Activated CD8-positive, alpha-beta memory T cell treated with anti-CD3 and anti-CD28 coated beads for 1 hour (primary cell): ENCODE measurements at places on chromosomes 3 and 15.

DNA sequence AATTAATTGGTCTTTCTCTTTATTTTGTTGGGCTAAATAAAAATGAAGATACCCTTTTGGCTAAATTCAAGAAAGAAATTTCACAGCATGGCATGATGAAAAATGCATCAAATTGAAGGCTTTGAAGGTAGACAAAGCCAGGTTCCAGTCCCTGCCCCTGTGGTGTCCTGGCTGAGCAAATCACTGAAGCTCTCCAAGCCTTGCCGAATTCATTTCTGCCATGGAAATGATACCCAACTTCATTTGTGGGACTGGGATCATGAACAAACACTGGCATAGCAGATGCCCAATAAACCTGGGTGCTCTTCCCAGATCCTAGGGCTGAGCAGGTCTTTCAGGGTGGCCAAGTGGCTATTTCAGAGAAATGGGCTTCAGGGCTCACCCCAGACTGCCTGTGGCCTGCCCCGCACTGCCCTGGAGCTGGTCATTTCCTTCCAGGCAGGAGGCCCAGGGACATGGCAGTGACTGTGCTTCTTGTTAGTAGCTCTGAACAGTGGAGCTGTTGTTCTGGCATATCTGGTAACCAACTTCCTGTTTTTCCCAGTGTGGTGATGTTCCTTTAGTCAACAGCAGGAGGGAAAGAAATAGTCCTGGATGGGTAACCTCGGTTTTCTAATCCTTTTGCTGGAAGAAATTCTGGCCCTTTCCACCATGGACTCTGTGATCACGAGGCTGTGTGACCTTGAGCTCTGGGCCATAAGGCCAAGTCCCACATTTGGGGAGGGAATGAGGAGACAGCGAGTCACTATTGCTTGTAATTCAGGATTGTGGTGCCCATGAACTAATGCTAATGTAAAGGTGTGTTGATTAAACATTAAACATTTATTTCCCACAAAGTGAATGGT is 47.6 kb downstream of the CTDSPL start:
- DNase-seq, result no peak

DNA sequence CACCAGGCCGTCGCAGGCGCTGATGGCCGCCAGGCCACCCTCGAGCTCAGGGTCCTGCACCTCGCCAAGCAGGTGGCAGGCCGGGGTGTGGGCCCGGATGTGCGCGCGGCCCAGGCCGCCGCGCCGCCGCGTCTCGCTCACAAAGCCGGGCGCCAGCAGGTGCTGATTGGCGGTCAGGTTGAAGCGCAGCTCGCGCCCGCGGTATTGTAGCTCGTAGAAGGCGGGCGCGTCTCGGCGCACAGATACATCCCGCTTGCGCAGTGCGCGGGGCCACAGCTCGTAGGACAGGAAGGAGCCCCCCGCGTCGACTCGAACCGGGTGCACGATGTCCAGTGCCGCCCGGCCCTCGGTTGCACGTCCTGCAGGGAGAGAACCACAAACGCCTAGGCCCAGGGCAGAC is 11.1 kb downstream of the ADAMTS7 start:
- no peak for DNase-seq

DNA sequence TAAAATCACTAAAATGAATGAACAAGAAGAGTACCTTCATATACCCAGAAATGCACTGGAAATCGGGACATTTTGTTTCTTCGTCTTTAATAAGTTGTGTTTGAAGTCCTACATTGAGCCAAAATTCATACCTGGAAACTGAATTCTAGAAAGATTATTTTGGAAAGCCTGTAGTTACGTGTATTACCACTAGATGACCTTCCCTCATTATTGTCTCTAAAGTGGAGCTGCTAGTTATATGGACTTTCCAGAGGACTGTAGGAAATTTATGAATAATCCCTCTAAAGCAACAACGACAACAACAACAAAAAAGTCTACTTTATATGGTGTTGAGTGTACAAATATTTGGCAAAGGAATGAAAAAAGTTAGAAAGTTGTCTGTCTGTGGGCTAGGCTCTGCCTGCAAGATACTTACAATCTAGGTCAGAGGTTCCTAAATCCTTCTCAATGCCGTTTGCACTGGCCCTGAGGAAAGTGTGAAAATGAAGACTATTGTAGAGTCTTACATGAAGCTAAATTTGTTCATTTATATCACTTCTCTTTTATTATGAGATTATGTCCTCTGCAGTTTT is 234.8 kb upstream of the NR2E3 start:
- DNase-seq, result no peak

GRCh38 chr3:16423947-16424673 is 89.4 kb downstream of the RFTN1 start:
- no peak for DNase-seq

DNA sequence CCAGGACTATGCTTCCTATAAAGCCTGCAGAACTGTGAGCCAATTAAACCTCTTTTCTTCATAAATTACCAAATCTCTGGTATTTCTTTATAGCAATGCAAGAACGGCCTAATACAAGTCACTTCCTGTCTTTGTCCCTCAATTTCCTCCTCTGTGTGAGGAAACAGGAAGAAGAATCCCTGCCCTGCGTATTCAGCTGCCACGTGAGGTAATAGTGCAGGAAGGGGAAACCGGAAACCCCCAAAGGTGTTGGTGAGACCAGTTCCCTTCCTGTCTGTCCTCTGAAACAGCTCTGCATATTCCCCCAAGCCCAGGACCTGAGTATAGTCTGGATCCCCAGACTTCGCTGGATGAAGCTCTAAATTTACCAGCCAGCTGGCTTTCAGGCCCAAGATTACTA is 18.1 kb upstream of the PTPN23 start:
- DNase-seq, result no peak

DNA sequence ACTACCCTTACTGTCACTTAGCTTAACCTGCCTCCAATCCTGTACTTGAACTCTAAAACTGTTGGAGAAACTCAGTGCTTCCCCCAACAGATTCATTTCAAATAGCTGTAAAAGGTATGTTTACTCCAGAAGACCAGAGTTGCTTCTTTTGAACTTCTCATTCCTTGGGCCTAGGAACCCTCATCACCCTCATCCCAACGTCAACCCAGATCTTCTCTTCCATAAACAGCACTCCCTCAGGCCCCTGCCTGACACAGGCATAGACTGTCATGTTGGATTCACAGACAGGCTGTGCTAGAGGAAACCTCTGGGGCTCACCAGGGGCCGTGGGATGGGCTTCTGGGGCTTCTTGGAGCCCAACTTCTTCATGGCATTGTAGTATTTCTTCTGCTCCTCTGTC is 57.5 kb upstream of the SCN5A start:
- no peak for DNase-seq

DNA sequence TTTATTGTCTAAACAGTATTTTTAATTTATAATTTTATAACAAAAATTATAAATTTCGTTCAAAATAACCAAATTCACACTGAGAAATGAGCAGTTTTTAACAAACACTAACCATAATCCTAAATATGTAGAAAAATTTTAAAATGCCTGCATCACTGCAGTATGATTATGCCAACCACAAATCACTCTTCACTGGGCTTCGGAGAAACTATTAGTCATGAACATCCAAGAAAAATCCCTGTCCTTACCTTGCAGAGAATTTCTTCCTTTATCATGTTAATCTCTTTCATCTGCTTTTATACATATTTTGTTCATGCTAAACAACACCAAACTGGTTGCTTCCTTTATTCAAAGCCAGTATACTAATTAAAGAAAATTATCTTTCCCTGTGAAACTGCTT is 511.0 kb upstream of the ALCAM start:
- no peak for DNase-seq

GRCh38 chr3:149371723-149372114 is 5.7 kb downstream of the TM4SF1 start:
- DNase-seq, result no peak

DNA sequence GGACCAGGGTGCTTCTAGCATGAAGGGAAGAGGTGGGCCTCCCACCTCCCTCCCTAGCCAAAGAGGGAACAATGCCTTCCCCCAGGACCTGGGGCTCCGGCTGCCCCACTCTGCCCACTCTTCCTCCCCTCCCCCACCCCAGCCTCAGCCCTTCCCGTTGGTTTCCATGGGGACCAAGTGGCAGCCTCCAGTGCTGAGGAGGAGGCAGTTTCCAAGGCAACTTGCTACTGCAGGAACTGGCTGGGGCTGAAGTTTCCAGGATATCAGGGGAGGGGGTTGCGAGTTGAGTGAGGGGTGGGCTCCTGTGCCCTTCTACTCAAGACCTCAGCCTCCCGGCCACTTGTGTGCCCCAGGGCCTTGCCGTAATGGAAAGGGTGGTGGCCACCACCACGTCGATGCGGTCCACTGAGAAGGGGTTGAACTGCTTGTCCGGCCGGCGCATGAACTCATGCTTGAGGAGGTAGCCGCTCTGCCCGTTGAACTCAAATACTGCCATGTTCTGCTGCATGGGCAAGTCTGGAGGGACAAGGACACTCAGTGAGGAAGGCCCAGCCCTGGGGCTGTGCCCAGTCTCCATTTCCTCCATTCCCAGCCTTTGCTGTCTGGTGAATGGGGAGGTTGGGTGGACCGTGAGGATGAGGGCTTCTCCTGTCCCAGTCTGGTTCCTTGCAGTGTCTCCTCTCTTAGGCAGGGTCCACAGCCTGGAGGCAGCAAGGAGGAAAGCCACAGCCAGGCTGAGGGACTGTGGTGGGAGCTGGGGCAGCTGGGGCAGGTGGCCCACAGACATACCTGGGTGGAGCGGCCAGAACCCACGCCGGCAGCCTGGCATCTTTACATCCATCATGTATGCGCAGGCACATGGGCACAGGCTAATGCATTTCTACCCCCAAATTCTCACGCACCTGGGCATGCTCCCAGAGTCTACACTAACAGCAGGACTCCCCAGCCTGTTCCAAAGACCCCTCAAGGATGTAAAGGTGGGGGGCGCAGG is 11.3 kb upstream of the ANKRD63 start:
- DNase-seq, result no peak

DNA sequence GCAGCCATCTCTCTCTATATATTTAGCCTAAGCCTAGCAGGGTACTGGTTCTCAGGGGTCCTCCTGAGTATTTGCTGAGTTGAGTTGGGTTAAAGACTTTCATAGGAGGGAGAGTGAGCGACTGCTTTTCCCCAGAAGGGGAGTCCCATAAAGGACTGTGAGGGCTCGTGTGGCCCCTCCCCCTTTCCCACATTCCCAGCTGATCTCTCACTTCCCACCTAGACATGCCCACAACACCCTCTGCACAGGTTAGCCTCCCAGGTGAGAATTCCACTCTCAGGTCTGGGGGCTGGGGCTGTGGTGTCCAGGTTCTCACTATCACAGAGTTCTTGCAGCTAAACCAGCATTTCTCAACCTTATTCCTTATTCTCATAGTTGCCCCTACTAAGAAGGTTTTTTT is 15.8 kb downstream of the EPHB1 start:
- DNase-seq, result no peak

GRCh38 chr3:5054098-5054497 is 68.0 kb upstream of the ARL8B start:
- DNase-seq, result no peak

GRCh38 chr15:66894986-66895780 is 170.2 kb upstream of the SMAD3 start:
- no peak for DNase-seq

- no peak for DNase-seq
Measured at GRCh38 chr15:100241572-100242482, 99.9 kb downstream of the ADAMTS17 start.

DNA sequence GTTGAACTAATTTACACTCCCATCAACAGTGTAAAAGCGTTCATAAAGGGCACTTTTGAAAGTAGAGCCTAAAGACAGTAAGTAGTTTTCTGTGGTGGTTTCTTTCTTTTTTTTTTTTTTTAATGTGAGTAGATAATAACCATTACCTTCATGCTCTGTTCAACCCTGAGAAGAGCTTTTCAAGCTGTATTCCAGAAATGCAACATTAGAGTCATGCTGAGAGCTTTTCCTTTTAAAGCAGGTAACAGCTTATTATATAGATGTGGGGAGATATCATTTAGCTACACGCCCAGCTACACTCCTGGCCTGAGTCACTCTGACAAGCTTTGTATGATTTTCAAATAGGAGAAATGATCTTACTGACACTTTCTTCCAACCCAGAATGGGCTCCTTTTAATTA is 96.2 kb upstream of the ARHGEF26 start:
- DNase-seq, result no peak

- no peak for DNase-seq
Measured at GRCh38 chr3:188091746-188092145, 62.2 kb upstream of the LPP start.

DNA sequence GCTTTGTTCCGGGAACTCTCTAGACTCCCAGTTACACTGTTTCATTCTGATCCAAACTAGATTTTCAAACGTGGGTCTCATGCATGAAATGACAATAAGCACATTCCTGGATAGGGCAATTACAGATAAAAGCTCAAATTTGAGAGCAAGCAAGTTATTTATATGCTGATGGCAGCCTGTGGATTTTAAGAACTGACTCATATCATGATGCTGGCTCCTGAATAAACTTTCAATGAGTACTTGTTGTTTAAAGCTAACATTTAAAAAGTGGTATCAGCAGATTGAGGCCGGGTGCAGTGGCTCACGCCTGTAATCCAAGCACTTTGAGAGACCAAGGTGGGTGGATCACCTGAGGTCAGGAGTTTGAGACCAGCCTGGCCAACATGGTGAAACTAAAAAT is 66.6 kb downstream of the LEO1 start:
- DNase-seq, result no peak

DNA sequence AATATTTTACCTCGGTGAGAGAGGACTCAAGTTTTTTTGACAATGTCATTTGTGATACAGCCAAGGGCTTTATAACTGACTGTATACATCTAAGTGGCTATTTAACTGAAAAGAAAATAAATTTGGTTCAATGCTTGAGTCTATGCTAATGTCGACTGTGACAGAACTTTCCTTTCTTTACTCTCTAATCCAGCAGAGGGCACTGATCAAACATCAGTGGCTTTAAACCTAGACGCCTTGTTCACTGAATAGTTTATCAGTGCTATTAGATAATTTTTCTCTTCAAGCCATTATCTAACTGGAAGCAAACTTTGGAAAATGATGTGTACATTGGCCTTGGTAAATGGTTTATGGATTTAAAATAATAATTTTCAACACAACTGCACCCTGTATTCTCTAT is 285.1 kb downstream of the CHL1 start:
- no peak for DNase-seq
